ENCODE measurements at places on chromosomes 12 and 14.

- no peak for DNase-seq
Measured at GRCh38 chr12:52699960-52700359, 3.4 kb downstream of the KRT77 start.

DNA sequence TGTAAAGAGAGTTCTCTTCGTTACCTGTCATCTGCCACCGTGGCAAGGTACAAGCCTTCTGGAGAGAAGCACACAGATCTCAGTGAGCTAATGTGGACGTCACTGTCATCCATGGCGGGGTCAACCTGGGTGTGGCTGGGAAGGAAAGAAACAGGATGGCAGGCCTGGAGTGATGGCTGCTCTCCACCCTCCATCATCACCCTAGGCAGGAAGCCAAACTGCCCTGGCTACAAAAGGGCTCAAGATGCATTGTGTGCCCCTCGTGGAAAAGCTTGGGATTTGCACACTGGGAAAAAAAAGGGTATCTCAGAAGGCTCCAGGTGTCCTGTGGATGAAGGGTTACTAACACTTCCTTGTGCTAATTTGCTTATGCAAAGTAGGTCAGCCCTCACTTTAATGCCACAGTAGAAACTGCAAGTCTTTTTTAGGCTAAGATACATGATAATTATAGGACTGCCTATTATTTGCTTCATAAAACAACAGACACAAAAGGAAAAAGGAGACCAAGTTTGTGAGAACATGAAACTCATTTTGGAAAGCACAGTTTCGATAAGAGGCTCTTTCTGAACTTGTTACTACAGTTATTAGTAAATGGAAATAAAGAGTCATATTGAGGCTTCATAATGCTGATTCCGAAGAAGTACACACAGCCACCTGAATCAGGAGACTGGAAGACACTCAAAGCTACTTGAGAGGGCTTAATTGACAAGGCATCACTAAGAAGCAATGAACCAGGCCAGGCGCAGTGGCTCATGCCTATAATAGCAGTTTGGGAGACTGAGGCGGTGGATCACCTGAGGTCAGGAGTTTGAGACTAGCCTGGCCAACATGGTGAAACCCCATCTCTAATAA, 18.9 kb downstream of the RFC5 start:
- no peak for DNase-seq

DNA sequence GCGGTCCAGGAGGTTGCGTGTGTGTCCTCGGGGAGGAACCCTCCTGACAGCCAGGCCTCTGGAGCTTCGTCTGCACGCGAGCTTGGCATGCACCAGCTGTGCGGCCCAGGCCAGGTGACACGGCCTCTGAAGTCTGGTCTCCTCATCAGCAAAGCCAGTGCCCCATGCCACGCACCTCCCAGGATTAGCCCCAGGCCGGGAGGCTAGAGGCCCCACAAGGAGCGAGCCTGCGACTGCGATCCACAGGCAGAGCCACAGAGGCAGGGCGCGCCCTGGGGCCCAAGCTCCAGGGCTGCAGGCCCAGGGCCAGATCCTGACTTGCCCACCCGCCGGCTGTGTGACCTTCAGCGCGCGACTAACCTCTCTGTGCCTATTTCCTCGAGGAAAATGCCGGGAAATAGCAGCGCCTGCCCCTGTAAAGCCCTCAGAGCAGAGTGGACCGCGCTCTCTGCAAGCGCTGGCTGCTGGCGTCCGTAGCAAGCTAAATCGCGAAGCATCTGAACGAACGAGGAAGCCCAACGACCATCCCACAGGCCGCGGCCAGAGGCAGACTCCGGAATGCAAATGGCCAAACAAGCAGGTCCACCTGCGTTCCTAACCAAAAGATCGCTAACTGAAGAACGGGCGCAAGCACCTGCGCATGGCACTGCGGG, 492 bp upstream of the BTBD6 start:
- DNase-seq = no peak

GRCh38 chr12:49233842-49234526, 30.9 kb upstream of the TUBA1C start:
- DNase-seq = peak; percentile 37

DNA sequence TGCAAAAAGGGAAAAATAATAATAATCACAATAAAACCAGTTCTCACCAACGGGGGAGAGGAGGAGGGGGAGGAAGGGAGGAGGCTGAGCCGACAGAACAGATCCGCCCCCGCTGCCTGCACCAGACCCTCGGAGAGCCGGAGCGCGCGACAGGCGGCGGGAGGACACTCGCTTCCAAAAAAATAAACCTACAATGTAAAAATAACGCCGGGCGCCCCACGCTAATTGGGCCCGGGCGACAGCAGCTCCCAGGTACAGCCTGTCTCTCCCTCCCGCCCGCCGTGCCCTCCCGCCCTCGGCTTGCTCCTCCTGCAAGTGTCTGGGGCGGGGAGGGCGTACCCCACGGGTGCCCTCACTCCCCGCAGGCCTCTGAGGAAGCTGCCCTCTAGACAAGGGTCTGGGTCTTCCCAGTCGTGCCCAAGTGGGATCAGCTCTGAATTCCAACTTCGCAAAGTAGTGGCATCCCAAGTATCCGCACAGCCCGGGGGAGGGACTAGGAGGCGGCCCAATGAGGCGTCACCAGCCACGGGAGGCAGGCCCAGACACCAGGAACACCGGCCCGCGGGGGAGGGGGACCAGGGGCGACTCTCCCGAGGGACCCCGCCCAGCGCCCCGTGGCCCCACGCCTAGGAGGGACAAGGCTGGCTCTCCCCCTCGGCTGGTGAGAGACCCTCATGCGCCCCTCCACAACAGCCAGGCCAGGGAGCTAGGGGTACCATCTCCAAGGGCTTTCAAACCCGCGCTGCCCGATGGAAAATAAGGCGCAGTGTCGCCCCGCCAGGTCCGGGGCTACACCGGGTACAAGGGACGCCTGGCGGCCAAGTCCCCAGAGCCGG, 1.0 kb downstream of the NCOR2 start:
- peak; percentile 93 for DNase-seq

- DNase-seq = peak; percentile 71
Measured at GRCh38 chr14:89422181-89422951, 5.3 kb upstream of the FOXN3 start.

DNA sequence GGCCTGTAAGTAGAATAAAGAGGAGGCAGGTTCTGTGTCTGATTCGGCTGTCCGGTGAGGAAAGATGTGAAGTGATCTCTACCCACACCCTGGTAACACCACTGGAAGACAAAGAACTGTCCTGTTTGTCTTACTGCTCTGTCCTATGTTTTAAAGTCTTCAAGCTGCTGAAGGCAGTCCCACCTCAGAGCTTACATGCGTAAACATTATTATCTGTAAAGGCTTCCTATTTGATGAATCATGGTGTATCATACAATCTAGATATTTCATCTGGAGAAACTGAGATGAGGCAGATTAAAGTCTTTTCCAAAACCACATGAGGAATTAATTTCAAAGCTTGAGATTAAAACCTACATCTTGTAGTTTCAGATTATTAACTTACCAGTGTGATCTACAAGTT, 427.6 kb downstream of the ZFP36L1 start:
- DNase-seq = no peak

- DNase-seq = no peak
Measured at GRCh38 chr14:85016496-85016895, 513.4 kb upstream of the FLRT2 start.

- no peak for DNase-seq
Measured at GRCh38 chr12:124612410-124612680, 44.9 kb upstream of the NCOR2 start.
